ENCODE measurements at places on chromosomes 16 and 17.

GRCh38 chr17:74433421-74434121, 1.7 kb downstream of the GPRC5C start:
- DNase-seq = no peak

DNA sequence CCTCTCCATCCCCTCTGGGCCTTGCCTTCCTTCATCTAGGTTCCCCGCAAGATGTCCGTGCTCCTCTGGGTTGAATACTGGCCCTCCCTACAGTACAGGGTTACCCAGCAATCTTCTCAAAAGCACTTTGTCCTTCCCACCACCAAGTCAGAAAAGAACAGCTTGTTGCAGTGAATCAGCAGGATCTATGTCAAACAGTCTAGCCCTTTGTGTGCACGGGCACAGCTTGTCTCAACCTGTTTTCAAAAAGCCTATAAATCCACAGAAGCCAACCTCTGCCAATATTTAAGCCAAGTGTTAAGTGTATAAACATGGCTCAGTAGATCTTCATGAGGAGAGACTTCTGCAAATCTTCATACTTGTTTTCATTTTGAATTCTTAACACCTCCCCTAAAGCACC, 25.2 kb downstream of the C17orf67 start:
- no peak for DNase-seq

- no peak for DNase-seq
Observed at GRCh38 chr17:72205357-72205756, 84.5 kb downstream of the SOX9 start.

- no peak for DNase-seq
Observed at GRCh38 chr16:72740347-72740746, 307.6 kb downstream of the ZFHX3 start.

DNA sequence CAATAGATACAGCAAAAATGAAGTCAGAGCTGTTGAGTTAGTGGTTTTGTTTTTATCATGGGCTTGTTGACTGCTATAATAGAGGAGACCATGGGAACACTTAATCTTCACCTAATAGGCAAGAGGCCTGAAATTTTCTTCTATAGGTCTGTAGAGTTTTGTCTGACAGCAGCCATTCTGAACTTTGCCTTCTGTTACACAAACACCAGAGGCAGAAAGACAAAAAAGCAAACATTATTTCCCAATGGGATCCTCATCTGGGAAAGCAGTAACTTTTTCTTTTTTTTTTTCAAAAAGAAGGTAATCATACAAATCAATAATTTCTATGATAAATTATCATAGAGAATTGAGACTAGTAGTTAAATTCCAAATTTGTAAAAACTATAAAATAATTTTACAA, 494.1 kb downstream of the TOX3 start:
- DNase-seq = no peak

DNA sequence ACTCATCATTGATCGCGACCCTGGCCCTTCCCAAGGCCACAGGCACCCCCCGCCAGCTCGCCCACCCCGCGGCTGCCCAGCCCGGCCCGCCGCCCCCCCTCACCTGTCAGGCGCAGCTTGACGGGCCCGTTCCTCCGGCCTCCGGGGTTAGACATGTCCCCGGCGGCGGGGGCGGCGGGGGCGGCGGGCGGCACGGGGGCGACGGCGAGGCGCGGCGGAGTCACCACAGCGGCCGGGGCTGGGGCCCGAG, 456 bp downstream of the SMURF2 start:
- no peak for DNase-seq

DNA sequence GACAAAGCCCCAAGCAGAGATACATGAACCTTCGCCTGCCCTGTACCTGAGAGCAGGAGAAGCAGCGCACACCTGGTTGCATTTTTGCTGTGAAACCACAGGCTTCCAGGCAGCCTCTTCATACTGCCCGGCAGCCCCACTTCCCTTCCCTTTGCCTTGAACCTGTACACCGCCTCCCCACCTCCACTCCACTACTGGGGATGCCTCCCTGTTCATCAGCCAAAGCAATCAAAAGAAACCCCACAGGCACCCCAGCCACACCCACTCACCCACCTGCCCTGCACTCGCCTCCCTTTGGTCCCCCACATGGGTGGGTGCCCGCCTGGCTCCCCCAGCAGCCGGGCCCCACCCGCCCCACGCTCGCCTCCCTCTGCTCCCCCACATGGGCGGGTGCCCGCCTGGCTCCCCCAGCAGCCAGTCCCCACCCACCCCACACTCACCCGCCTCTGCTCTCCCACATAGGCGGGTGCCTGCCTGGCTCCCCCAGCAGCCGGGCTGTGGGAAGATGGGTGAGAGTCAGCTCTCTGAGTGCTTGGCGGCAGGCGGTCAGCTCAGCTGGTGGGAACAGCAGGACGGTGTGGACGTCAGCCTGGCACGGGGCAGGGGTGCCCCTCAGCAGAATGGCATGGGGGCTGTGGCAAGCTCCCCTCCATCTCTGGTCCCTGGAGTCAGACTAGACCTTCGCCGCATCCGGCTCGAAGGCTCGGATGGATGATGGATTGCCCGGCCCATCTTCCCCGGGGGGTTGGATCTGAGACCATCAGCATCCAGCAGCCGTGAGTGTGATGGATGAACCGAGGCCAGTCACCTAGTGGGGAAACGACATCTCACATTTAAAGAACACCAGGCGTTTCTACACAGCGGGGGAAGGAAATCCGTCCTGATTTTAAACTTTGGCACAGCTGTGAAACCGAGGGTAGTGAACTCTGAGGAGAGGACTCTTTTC, 135.6 kb downstream of the BANP start:
- DNase-seq = no peak

Measured in CD4-positive, alpha-beta memory T cell (primary cell).